Stimulated activated CD8-positive, alpha-beta memory T cell treated with anti-CD3 and anti-CD28 coated beads, Interleukin-4, amount 100 ng/mL, for 4 hours (primary cell): ENCODE measurements at places on chromosomes 6 and 20.

DNA sequence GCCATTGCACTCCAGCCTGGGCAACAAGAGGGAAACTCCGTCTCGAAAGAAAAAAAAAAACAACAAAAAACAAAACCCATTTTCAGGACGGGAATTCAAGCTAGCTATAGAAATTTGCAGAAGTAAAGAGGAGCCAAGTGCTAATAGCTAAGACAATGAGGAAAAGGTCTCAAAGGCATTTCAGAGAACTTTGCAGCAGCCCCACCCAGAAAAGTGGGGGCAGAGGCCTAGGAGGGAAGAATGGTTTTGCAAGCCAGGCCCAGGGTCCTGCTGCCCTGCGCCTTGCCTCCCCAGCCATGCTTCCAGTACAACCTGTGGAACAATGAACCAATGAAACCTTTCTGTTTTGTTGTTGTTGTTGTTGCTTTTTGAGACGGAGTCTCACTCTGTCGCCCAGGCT is 38.3 kb upstream of the SAMHD1 start:
- no peak for DNase-seq

DNA sequence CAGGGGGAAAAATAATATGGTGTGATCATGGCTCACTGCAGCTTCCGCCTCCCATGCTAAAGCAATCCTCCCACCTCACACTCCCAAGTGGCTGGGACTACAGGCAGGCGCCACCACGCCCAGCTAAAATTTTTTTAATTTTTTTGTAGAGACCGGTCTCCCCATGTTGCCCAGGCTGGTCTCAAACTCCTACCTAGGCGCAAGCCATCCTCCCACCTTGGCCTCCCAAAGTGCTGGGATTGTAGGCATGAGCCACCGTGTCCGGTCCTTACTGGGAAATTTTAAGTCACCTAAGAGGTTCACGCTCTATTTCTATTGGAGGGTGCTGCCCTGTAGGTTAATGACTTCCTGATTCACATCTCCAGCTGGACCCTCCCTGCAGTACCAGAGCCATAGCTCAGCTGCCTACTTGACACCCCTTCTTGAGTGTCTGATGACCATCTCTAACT is 626 bp upstream of the CDK5RAP1 start:
- no peak for DNase-seq

GRCh38 chr20:38460040-38460623 is 12.5 kb upstream of the RALGAPB start:
- DNase-seq = no peak

- no peak for DNase-seq
Measured at GRCh38 chr6:33301877-33302276, 3.1 kb upstream of the RGL2 start.

GRCh38 chr6:2434116-2434515 is 188.7 kb upstream of the GMDS start:
- no peak for DNase-seq

DNA sequence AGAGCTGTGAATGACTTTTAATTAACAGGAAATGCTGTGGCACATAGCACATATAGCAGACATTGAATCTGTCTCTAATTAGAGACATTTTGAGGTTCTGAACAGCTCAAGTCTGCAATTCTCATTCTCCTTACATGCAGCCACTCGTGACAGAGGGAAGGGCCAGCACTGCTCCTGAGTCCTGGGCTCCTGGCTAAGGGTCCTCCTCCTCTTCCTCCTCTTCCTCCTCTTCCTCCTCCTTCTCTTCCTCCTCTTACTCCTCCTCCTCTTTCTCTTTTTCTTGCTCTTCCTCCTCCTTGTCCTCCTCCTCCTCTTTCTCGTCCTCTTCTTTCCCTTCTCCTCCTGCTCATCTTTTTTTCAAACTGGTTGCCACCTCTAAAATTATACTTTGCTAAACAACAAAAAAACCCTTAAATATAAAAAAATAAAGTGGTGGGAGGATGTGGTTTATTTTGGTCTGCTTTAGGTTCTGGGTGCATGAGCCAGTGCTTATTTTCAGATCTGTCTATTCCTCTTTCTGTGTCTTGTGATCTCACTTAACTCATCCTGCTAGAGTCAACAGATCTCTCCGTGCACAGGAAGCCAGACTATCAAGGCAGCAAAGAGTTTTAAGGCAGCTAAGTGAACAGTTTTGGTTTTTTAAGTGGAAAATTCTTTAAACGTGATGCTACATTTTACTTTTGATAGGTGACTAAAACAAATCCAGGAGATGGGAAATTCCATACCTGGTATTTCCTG is 159.3 kb downstream of the CD83 start:
- no peak for DNase-seq

GRCh38 chr6:83852528-83853177 is 507 bp upstream of the RIPPLY2 start:
- no peak for DNase-seq

DNA sequence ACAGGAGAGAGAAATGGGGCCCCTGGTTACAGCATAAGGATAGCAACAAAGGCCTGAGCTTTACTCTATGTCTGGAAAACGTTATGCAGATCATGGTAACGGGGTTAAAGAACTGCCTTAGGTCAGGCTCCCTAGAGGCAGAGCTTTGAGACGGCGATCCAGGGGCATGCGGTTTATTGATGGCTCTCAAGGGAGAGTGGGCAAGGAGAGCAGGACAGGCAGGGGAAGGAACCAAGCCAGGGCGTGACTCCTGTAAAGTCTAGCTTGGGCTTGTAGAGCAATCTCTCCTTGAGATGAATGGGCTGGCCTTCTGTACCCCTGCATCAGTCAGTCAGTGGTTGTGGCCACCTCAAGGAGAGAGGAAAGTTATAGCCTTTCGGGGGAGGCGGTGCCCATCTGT is 12.5 kb upstream of the FERMT1 start:
- DNase-seq = no peak

DNA sequence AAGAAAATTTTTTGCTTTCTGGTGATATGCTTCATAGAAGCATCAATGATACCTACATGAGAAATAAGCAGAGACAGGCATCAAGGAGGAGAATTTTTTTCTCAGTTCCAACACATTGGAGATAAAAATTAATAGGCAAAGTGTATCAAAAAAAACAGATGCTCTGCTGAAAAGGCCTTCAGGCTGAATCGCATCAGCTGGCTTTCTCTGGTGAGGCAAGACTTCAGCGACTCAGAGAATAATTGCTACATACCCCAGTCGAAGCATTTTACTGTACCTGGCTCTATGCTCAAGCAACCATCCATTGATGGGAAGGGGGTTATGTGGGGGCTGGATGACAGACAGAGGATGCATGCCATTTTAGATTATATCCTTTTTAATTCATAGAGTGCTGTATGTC is 415.1 kb downstream of the TFAP2A start:
- DNase-seq = no peak

GRCh38 chr6:56593801-56594318 is 48.8 kb downstream of the DST start:
- no peak for DNase-seq

GRCh38 chr6:167979436-167980139 is 17.9 kb upstream of the KIF25 start:
- DNase-seq = no peak

DNA sequence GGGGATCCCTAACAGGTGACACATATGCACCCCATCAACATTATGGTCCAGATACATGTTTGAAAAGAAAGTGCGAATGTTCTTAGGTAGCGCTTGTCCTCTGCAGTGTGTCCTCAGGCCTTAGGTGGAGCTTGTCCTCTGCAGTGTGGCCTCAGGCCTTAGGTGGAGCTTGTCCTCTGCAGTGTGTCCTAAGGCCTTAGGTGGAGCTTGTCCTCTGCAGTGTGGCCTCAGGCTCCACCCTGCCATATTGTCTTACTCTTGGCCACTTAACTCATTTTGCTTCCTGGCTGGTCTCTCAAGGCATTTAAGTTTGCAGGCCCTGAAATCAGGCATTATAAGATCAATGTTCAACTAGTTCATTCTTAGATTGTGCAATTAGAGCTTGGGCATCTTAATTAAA is 74.7 kb upstream of the SCP2D1 start:
- DNase-seq = no peak

DNA sequence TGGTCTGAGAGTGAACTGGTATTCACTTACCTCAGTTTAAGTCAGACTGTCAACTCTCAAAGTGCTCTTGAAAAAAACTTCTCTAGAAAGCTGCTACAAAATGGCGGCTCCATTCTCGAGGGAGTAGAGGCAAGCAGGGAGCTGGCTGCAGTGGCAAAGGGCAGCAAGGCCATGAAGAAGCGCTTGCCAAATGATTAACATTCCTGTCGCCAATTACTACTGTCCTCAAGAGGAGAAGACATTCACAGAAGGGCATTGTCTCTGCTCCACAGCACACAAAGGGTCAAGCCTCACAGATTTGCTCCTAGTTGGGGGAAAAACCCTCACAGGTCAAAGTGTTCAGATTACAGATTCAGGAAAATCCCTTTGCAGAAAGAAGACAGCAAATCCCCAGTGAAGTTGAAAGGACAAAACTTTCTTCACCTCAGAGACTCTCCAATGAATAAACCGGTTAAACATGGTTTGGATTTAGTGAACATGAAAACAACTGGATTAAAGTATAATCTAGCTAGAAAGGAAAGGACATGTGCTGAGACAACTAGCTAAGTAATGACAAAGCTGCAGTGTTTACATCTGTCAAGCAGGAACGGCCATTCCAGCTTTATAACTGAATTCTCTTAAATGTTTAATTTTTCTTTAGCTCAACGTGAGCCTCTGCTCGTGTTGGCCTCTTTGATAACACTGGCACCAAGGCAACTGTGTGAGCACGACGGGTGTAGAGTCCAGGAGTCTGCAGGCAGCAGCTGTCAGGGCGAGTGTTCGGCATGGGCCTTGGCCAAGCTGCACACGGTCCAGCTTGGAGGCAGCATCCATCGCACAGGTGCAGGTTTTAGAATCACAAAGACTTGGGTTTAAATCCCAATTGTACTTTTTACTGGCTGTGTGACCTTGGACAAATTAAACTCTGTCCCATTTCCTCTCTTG is 37.6 kb downstream of the NR2E1 start:
- no peak for DNase-seq

GRCh38 chr20:1757606-1758512 is 100.3 kb upstream of the SIRPG start:
- no peak for DNase-seq

DNA sequence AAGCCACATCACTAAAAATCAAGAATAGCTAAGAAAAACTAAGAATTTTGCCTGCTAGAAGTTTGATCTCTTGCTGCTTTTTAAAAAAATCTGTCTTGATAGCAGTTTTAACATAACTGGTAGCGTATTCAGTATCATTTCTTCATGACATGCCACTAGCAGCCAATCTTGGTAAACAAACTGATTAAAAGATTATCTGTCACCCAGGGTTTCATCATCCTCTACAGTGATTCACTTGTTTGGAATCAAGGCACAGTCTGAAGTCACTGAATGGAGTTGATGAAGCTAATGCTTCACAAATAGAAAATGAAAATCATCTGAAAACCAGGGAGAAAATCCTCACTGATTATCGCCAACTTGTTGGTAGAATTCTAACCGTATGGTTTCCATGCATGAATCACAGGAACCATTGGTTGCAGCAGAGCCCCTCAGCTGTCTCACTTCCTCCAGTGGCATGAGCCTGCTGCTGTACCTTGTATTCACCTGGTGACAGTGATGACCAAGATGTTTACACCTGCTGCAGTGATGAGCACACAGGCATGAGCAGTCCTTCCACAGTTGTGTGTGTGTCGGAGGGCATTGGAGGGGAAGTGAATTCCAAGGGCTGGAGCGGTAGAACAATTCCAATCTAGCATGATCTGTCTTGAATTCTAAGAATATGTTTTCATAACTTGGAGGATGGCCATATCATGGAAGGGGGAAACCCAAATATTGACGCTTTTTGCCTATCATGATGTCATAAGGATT is 275.0 kb downstream of the KHDC1L start:
- no peak for DNase-seq

- DNase-seq = no peak
Measured at GRCh38 chr6:41040101-41040939, 1.3 kb upstream of the UNC5CL start.

GRCh38 chr6:25844518-25844917 is 12.7 kb upstream of the SLC17A1 start:
- no peak for DNase-seq

- DNase-seq = no peak
Measured at GRCh38 chr6:137637121-137637520, 142.9 kb upstream of the OLIG3 start.

GRCh38 chr20:45994761-45995493 is 13.8 kb upstream of the MMP9 start:
- DNase-seq = no peak

- DNase-seq = no peak
Measured at GRCh38 chr20:60100780-60101179, 142.6 kb downstream of the CDH26 start.

DNA sequence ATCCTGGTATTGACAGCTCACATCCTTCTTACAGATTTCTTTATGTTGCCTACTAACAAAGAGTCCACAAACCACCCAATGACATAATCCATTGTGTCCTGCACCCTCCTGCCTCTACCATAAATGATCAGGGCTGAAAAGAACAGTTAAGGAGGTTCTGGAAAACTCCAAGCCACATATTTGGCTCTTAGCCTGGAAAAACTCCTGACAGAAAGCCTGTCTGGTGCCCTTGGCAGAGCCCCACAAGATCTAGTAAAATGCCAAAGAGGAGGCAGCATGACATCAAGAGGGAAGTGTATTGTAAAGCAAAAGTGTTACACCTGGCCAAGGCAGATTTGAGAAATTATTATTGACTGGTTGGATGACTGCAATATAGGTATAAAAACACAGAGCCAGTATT is 126.4 kb upstream of the VGLL2 start:
- DNase-seq = no peak

- no peak for DNase-seq
Measured at GRCh38 chr6:166851911-166852310, 104.4 kb downstream of the RNASET2 start.

GRCh38 chr20:3890398-3890751 is 1.2 kb downstream of the PANK2 start:
- no peak for DNase-seq

DNA sequence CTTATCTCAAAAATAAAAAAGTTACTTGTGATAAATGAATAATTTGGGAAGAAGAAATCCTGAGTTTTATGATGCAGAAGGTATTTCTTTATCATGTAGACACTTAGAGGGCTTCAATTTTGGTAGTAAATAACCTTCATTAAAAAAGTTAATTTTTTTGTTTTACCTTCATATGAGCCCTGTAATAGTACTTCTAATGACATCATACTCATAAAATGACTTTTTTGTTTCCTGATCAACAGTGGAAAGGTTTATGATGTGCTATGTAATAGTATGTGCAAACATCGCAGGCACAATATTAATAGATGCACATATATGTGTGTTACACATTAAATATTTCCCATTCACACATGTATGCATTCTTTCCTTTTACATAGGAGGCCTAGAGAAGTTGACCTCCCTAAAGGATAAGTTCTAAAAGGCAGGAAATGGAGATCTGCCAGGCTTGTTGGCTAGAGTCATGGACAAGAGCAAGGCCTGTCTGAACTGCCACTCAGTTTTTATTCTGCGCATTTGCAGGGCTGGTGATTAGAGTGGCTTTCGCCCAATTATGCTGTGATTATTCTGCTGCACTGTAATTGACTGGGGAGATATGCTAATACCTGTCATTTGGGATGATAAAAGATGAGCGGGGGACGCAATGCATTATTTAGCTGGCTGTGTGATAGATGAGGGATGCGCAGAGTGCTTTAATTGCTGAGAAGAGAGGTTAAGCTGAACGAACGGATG is 272.6 kb downstream of the TMEM242 start:
- DNase-seq = no peak

- no peak for DNase-seq
Measured at GRCh38 chr20:31260326-31260932, 3.0 kb downstream of the DEFB115 start.

GRCh38 chr6:113980937-113981554 is 10.1 kb upstream of the HDAC2 start:
- no peak for DNase-seq

GRCh38 chr6:56933650-56934049 is 21.3 kb upstream of the BEND6 start:
- DNase-seq = no peak

- no peak for DNase-seq
Measured at GRCh38 chr6:75285283-75285639, 669 bp upstream of the TMEM30A start.
